ENCODE measurements at places on chromosomes 5 and 9.

DNA sequence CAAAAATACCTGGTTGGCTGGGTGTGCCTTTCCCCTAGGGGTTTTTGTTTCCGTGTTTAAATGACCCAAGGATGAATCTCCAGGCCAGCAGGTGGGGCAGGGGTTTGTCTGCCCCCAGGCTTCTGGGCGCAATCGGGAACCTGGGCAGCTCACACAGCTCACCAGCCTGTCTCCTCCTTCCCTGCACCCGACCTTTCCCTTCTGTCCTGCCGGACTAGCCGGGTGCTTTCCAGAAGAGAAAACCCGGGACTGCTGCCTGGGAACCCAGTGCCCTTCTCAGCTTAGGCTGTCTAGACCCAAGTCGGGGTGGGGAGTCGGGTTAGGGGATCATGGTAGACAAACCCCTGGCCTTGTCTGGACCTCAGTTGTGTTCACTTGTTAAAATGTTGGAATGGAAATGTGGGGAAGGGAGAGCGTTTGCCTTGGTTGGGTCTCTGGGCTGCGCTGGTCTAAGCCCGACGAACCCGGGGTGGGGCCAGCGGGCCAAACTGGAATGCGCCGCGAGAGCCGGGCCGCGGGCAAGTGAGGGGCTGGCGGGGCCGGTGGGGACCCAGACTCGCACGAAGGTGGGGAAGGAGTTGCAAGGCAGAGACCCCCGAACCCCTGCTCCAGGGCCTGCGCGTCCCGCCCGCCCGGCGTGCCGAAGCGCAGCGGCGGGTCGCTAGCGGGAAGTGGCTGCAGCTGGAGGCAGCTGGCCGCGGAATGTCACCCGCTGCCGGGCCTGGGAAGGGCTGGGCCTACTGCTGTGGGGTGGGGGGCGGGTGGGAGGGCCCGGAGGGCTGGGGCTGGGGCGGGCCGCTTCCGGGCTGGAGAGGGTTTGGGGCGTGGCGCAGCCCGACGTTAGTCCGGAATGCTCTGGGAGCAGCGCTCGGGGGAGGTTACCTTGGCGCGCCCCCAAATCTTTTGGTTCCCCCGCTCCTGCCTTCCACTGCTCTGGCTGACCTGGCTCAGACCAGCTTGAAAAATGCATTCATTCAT lies 84.6 kb downstream of the DAB2IP start:
- DNase-seq = no peak

DNA sequence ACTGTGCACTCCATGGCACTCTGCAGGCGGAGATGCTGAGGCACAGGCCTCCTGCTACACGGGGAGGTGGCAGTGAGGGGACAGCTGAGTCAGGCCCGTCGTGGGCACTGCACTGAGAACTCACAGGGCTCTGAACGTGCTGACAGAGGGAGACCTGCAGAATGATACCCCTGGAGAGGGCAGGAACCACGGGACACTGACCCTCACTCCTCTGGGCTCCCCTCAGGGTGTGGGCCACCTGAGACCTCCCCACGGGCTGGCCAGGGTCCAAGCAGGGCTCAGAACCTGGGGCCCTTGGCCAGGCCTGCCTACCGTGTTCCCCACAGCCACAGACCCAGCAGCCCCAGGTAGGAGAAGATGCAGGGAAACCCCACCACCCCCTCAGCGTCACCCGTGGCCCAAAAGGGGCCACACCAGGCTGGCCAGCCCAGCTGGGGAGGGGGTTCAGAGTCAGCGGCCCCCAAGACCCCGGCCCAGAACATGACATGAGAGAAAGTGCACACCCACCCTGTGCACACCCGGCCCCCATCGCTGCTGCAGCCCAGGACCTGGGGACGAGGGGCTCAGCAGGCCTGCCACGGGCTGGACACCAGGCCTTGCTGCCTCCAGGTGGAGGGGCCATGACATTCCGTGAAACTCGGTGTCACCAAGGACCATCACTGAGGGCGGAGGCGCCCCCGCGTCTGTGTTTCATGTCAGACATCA lies 30.9 kb downstream of the GLT6D1 start:
- no peak for DNase-seq

DNA sequence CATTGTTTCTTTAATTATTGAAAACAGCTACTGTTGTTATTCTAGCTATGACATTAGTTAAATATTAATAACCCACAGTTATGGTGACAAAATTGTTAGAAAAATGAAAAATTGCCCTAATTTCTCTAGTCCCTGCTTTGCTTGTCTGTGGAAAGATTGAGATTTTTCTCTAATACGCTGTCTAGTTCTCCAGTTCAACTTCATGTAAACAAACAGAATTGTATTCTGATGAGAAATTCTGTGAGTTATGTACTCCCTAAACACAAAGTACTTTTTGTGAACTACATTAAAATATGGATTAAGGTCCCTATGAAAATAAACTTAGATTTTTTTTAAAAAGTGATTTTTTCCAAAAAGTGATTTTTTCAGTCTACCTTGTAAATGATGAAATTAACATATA lies 8.7 kb downstream of the SLF1 start:
- DNase-seq = no peak

DNA sequence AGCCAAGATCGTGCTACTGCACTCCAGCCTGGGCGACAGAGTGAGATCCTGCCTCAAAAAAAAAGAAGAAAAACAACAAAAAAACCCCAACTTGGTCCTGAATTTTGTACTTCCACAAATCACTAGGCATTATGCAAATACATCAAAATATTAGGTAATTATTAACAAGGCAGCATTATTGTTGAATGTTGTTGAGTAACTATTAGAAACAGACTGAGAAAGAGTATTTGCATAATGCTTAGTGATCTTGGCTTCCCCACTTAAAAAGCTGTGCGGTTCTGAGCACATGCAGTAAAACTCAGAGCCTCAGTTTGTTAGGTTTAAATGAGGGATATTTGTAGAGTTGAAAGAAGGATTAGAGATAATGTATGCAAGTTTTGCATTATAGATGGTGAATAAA lies 64.2 kb downstream of the SCAMP1 start:
- DNase-seq = no peak

GRCh38 chr5:163813900-163814299 lies 308.5 kb downstream of the MAT2B start:
- DNase-seq = no peak

GRCh38 chr9:25377039-25377438 lies 301.2 kb downstream of the TUSC1 start:
- DNase-seq = no peak

- DNase-seq = no peak
These were observed 18.2 kb downstream of the PPP2R2B start for GRCh38 chr5:146860213-146860893.

DNA sequence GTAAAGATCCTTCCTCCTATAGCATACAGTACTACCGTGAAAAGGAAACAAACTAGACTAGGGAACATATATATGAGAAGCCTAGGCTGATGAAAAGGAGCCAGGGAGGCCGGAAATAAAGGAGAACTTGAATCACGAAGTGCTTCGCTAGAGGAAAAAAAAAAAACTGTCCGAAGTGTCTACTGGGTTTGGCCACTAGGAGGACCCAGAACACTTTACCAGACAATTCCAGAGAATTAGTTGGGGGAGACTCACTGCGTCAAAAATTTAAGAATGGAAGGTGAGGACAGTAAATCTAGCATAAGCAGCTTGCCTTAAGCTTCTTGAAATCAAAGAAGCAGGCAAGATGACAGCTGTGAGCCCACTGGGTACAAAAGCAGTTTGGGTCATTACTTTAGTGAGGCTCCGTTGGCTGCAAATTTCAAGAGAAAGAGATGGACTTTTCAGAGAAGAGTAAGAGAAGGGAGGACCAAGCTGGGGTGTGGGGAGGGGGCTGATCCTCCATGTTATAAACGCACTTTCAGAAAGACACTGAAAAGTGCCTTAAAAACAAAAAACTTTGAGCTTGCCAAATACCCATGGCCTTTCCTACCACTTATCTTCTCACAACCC lies 47.4 kb downstream of the P4HA2 start:
- DNase-seq = peak; percentile 49

- no peak for DNase-seq
These were observed 4.3 kb downstream of the SPATA24 start for GRCh38 chr5:139399501-139400121.

DNA sequence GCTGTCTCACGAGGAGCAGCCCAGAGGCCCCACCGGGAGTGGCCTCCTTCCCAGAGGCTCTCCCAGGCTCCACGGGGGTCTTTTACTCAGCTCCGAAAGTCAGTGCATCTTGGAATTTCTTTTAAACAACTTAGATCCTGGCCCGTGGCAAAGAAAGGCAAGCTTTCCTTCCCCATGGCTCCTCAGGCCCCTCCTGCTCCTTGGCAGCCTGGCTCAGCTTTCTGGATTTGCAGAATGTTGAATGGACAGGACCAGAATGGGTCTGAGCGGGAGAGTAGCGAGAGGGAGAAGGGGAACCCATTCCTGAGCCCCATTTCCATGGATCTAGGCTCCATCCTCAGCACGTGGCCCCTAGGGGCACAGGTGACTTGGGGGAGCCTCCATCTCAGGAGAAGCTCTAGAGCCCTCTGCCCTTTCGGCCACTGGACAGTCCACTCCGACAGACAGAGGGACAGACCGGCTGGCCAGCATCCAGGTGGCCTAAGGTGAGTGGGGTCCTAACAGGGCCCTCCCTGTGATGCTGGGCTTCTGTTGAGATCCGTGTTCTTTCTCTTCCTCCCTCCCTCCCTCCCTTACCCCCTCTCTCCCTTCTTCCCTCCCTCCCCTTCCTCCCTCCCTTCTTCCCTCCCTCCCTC lies 173.9 kb upstream of the PPP1R26 start:
- no peak for DNase-seq

GRCh38 chr5:36396640-36397039 lies 94.9 kb upstream of the RANBP3L start:
- DNase-seq = no peak

DNA sequence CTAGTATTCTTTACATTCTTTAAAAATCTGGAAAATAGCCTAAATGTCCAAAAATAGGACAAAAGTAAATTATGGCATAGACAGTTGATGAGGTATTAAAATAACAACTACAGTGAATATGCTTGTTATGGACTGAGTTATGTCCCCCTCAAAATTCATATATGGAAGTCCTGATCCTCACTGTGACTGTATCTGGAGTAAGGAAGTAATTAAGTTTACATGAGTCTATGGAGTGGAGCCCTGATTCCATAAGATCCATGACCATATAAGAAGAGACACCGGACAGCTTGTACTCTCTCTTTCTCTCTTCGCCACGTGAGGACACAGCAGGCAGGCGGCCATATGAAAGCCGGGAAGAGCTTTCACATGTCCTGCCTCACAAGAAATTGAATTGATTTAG lies 28.6 kb upstream of the C5orf58 start:
- DNase-seq = no peak

DNA sequence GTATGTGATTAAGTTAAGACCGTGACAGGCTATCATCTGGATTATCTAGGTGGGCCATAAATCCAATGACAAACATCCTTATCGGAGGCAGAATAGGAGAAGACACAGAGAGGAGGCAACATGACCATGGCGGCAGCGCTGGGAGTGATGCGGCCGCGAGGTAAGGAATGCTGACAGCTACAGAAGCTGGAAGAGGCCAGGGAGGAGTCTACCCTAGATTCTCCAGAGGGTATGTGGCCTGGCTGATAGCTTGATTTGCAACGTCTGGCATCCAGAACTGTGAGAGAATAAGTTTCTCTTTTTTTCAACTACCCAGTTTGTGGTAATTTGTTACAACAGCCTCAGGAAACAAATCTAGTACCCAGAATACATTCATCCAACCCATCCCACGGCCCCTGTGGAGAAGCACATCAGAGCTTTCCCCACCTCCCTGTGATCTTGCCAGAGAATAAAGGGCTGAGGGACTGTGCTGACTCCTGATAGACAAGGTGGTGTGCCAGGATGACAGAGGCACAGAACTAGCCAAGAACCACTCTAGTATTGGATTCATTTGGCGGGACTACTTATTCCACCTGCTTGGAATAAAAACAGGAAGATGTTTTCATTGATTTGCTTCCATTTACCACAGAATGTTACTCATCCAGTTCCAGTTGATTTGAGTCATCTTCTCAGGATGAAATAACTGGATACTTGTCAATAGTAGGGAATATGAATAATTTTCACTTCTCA lies 187.4 kb downstream of the MAN2A1 start:
- no peak for DNase-seq

- no peak for DNase-seq
These were observed 84.3 kb upstream of the MELK start for GRCh38 chr9:36488389-36488756.
